Transverse colon (tissue), 4 donors: ENCODE measurements at places on chromosomes 1 and 21.

GRCh38 chr21:36103434-36103833, 31.4 kb upstream of the CBR3 start:
- no peak for DNase-seq

- no peak for DNase-seq
Measured at GRCh38 chr21:41643246-41643966, 123.4 kb downstream of the RIPK4 start.

DNA sequence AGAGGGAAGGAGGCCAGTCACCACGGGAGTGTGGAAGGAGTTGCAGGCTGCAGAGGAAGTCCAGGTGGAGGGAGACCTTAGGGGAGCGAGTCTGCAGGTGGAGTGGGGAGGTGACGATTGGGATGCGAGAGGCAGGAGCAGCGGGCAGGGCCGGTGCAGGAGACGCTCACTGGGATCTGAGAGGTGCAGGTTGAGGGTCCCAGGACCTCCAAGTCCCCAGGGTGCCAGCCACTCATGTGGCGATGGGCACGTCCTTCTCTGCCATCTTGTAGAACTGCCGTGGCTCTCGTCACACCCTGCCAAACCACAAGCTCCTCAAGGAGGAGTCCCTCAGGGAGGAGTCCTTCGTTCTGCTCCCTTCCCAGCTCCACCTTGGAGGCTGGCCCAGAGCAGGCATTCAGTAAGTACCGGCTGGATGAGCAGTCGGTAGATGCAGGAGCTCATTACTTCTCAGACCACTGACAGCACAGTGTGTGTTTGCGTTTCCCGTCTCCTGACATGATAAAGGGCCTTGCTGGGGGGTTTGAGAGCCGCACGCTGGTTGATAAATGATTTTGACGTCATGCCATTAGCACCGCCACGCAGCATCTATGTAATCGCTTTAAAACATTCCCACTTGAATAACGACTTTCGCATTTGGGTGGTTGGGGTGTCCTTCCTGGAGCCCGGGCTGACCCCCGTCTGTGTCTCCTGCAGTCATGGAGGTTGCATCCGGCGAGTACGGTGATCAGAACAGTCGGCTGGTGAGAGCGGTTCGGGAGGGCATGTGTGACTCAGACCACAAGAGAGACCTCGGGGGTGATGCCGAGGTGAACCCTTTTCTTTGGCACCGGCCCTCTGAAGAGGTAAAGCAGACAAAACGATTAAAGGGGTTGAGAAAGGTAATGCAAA, 27.8 kb downstream of the TFF3 start:
- DNase-seq, result no peak

- DNase-seq, result no peak
Measured at GRCh38 chr1:99180915-99181314, 83.4 kb upstream of the PLPPR4 start.

- no peak for DNase-seq
Measured at GRCh38 chr21:37525810-37526209, 159.2 kb downstream of the DYRK1A start.
